ENCODE measurements at places on chromosomes 7 and 10.

DNA sequence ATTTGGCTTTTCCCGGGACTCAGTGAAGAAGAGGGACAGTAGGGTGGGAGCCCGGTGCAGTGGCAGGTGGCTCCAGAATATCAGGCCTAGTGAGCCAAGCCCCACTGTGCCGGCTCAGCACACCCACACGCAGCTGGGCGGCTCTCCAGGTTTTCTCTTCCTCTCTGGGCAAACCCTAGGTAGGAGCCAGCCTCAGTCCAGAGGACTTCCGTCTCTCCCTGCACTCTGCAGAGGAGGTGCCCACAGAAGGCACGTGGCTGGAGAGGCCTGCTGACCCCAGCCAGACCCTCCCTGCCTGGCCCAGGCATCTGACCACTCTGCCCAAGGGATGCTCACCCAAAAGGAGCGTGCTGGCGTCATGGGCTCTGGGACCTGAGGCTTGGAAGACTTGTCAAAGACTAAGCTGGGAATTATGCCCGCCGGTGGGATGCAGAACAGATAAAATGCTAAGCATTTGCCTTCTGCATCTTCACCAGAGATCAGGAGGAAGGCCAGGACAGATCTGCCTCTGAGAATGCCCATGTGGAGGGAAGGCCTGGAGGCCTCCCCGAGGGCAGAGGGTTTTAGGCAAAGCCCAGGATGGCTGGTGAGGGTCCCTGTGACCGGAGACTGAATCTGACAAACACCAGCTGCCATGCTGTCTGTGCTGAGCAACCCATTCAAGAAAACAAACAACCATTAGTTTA lies 40.2 kb downstream of the TCERG1L start:
- DNase-seq, result no peak

GRCh38 chr7:82317760-82318159 lies 125.8 kb downstream of the CACNA2D1 start:
- DNase-seq, result no peak

DNA sequence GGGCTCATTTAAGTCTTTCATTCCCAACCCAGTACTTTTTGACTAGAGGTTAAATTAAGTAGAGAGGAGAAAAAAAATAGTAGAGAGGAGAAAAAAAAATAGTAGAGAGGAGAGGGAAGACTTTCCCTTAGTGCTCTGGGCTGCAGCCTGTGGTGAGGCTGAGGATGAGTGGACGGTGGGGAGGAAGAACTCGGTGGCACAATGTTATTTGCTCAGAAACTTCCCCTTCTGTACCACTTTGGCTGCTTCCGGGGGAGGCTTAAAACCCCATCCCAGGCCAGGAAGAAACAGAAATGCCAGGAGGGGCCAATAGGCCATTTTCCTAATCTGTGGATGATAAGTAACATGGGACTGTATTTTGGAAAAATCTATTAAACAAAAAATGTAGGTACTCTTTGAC lies 14.6 kb upstream of the MLXIPL start:
- DNase-seq, result no peak

GRCh38 chr7:112082306-112082705 lies 123.9 kb downstream of the DOCK4 start:
- DNase-seq, result no peak
